Activated naive CD4-positive, alpha-beta T cell treated with anti-CD3 and anti-CD28 coated beads, Interleukin-2, amount 10 ng/mL, durations not matched to agents 7 days and 5 days (primary cell): ENCODE measurements at places on chromosomes 7 and 10.

GRCh38 chr7:141534757-141535737 is 16.2 kb upstream of the AGK start:
- no peak for DNase-seq

- DNase-seq = no peak
Measured at GRCh38 chr10:2856598-2856997, 210.8 kb upstream of the PFKP start.

DNA sequence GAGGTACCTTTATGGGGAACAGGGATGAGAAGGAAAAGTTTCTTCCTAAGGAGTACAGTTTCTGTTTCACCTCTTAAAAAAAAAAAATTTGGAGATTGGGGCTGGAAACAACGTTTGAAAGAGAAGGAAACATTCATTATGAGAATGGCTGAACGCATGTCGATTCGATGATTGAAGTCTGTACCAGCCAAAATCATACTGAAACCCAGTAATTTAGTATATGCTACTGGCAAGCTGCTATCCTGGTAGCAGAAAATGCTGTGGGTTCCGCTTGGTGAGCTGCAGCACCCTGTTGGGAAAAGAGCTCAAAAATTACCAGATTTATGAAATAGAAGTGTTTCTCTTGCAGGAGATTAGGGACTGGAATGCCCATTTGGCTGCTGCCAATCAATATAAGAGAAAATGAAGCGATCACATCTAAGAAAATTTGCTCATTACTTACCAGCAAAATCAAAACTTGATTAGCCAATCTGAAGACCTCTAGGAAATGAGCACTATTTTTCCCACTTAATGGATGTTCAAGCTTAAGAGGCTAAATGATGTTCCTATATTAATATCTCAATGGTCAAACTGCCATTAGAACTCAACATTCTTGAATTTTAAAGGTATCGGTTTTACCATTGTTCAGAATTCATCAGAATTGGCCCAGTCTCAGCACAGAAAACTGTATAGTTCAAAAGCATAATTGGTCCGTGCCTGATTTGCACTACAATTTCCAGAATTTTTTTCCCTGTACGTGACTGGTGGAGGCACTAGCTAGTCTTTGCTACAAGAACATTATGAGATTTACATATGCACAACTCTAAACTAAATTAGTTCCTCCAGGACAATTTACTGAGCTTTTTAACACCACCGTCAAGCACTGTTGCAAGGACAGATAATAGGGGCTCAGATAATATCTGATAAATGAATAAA is 1.2 kb upstream of the ITGB1 start:
- DNase-seq = no peak

- DNase-seq = no peak
Measured at GRCh38 chr7:46003896-46004875, 83.1 kb upstream of the IGFBP3 start.

DNA sequence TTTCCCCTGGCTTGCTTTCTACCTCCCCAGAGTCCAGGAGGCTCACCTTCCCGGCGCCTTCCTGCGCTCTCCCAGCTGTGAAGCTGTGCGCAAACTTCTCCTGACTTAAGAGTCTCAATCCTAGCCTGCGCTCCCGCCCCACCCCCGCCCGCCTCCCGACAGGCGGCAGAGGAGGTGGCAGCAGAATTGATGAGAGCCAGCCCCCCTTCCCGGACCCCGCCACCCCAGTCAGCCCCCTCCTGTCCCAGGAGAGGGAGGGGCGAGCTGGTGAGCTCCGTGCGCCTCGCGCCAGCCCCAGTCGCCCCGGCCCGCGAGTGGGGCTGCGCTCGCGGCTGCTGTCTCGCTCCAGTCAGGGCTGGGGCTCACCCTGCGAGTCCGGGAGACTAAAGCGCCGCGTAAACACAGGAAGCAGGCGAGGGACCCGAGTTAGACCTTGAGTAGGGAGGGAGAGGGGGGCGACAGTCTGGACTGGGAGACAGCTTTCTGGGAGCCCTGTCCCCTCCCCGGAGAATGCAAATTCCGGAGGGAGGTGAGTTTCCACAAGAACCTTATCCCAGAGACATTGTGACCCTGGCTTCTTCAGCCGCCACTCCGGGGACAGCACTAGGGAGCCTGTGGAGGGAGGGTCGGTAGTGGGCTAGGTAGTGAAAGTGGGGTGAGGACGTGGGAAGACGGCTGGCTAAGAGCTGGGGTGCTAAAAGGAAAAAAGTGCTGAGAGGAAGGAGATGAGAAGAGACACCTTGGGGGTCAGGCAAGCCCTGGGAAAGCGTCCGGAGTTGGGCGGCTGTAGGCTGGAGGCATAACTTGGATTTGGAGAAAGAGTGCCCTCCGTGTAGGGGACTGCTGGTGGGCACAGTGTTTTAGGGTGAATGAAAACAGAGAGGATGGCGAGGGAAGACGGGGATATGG is at the start of gene CALCR:
Gene CALCR (minus strand): TSS at position 79 of the 909 bp plus-strand sequence. CDS start 87,743 bp downstream, outside the sequence.
- DNase-seq = no peak
